ENCODE measurements at places on chromosomes 7 and 10.

- DNase-seq: no peak
Observed at GRCh38 chr10:6171881-6172695, 30.6 kb upstream of the PFKFB3 start.

DNA sequence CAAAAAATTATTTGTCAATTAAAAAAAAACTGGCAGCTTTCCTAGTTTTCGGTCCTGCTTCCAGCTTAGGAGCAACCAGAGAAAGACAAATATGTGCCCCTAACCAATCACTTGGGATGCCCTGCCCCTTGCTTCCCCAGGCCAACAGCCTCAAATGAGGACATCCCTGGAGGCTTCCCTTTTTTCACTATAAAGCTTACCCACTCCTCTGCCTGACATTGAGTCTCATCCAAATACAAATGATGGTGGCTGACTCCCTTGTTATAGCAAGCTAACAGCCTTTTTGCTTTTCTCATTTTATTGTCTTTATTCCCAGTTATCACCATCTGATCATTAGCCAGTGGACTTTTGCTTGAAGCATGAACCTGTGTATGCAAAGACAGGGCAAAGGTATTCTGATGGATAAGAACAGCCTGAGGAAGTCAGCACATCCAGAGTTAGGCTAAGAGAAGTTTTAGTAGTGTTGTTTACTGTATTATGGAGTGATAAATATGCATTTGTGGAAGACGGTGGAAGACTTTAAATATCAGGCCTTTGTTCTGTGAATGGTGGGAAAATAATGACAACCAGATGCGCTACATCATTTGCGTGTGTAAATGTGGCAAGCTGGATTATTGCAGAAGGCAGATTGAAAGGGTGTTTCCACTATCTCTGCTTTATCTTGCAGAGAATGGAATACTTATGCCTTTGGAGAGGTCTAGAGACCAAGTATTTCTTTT, 1.7 kb upstream of the CCM2 start:
- no peak for DNase-seq

DNA sequence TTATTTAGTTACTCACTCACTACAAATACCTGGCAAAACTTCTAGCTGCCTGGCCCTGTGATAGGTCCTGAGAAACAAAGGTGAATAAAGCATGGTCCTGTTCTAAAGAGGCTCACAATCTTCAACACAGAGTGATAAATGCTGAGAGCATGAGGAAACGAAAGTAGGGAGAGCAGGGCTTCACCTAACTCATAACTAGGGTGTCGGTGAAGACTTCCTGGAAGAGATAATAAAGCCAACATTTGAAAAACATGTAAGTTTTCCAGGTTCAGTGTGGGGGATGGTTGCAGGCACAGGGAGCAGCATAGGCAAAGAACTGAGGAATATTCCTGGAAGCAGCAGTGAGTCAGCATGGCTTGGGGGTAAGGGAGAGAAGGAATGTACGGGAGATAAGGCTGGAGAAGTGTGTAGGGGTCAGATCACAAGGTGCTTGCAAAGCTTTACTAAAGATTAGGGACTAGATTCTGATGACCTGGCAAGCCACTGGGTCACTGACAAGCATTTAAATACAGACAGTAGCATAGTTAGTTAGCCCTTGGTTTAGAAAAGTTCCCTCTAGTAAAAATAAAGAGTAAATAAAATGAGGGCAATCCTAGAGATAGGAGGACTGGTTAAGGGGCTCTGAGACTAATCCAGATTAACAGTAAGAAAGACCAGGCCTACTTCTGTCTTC, 5.1 kb downstream of the KEL start:
- DNase-seq: no peak

DNA sequence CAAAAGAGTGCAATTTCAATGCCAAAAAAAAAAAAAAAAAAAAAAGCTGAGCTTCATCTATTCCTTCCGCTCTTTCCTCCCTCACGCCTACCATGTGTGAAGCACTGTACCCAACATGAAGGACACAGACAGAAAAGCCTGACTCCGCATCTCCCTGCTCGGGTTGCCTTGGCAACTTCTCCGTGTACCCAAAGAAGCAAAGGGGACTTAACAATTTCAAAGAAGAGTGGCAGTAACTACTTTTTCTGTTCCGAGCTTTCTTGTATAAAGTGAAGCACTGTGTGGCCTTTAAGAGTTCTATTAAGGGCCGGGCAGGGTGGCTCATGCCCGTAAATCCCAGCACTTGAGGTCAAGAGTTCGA, 177.7 kb downstream of the PRKCQ start:
- DNase-seq: no peak

DNA sequence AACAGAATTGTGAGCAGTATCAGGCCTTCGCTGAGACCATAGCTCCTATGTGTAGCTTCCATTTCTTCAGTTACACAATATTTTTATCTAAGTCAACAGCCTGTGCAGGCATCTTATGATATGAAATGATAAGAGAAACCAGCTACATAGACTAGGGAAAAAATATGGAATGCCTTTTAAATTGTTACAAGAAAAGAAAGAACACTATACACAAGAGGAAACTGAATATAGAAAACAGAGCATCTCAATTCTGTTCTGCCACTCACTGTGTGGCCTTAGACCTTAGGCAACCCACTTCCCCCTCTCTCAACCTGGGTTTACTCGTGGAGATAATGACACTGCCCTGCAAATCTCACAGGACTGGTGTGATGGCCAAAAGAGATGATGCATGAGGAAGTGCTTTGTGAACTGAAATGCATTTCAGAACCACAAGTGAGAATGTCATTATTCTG, 132.9 kb downstream of the LRRN3 start:
- no peak for DNase-seq

GRCh38 chr7:32283546-32283945, 206.6 kb downstream of the LSM5 start:
- DNase-seq: no peak

- DNase-seq: no peak
Observed at GRCh38 chr7:69654849-69655707, 56.8 kb downstream of the AUTS2 start.
